NCI-H2171 (cell line): ENCODE measurements at places on chromosomes 11 and 22.
A peak's percentile ranks its signal among the peaks of the same experiment; 100 is the strongest.

DNA sequence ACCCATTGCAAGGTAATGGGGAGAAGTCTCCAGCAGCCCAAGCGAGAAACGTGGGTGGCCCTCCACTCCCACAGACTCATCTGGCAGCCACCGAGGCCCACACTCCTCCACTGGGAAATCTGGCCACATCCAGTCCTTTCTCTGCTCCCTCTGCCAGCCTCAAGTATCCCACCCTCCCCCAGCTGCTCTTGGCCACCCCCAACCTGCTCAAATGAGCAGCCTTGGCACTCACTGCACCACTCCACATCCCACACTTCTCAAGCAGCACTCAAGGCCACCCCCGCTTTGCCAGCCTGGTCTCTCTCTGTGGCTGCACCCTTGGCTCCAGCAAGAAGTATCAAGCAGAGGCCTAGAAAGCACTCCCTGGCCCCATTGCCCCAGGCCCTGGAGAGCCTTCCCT lies 28.2 kb downstream of the SLC22A12 start:
- no peak for DNase-seq

GRCh38 chr11:64580412-64580811 lies 10.6 kb upstream of the SLC22A12 start:
- DNase-seq = no peak

DNA sequence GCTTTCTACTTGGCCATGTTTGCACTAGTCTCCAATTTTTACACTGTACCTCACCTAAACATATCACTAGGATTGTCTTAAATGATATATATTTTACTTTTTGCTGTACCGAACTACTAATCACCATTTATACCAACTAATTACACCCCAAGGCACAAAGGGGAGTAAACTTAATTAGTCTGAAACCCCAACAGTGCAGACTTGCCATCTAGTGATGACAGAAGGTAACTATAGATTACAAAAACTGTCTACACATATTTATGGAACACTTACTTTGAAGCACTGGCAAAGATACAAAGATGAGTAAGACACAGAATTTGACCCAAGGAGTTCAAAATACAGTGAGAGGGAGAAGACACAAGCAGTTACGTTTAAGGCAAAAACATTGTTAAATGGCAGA lies 139.7 kb downstream of the CNTN5 start:
- no peak for DNase-seq

DNA sequence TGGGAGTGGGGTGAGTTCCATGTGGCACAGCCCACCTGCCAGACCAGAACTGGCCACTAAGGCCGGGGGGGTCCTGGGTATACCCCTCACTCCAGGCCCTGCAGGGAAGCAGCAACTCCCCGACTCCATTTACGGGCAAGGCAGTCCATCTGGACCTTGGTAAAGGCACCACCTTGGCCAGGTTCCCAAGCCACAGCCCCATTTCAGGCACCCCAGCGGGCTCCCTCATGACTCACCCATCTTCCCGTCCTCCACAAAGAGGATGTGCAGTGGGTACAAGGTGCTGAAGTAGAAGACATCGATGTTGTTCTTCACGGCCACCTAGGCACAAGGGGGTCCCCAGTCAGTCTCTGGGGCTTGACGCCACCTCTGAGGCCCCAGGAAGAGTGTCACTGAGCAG lies 15.7 kb upstream of the RASL10A start:
- DNase-seq = no peak

- no peak for DNase-seq
Measured at GRCh38 chr11:29627541-29627940, 389.3 kb downstream of the KCNA4 start.

GRCh38 chr11:130241713-130242112 lies 73.0 kb downstream of the ZBTB44 start:
- no peak for DNase-seq

GRCh38 chr22:35903571-35904335 lies 124.9 kb downstream of the RBFOX2 start:
- DNase-seq = no peak

DNA sequence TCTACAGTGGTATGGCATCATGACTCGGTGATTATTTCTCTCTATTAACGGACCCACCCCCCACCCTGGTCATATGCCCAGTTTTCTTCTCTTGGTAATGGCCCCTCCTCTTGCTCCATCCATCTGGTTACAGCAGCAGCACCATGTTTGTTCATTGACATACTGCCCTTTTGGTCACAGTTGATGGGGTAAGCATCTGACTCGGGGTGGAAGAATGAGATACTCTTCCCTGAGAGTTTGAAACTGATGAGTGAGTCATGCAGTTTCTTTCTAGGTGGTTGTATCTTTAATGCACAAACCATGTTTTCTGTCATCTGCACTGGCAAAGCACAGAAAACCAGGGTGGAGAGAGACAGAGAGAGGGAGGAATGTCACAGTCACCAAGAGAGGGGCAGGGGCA lies 126.0 kb downstream of the SYN3 start:
- DNase-seq = no peak

GRCh38 chr22:29078036-29078868 lies 5.4 kb downstream of the KREMEN1 start:
- DNase-seq = peak; percentile 53

GRCh38 chr11:494761-495536 lies 12.1 kb downstream of the RNH1 start:
- DNase-seq = no peak

- no peak for DNase-seq
Measured at GRCh38 chr22:18962308-18962635, 26.2 kb upstream of the PRODH start.

GRCh38 chr22:35411102-35411501 lies 11.2 kb downstream of the MCM5 start:
- DNase-seq = no peak

DNA sequence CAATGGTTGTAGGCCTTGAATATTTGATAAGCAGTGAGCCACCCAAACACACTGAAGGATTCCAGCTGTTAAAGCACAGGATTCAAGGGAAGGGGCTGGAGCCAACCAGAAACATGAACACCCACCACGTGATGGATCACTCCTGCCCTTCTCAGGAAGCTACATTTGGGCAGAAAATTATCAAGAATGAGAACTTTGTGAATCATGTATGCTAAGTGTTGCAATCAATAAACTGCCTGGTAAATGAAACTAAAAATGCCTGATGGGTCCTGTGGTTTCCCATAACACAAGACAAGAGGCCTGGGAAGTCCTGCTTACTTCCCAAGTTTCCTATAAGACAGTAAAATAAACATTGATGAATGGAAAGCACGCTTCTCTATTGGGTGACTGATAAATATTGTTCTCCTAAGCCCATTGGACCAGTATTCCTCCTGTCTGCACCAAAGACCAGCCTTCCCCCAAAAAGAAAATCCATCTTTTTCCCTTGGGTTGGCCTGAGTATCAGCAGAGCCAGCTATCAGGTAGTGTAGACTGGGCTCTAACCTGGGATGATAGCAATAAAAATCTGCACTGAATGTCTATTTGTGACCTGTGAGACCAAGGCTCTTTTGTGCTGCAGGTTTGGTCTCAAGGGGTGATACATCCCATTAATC lies 98.4 kb downstream of the CCDC83 start:
- no peak for DNase-seq

DNA sequence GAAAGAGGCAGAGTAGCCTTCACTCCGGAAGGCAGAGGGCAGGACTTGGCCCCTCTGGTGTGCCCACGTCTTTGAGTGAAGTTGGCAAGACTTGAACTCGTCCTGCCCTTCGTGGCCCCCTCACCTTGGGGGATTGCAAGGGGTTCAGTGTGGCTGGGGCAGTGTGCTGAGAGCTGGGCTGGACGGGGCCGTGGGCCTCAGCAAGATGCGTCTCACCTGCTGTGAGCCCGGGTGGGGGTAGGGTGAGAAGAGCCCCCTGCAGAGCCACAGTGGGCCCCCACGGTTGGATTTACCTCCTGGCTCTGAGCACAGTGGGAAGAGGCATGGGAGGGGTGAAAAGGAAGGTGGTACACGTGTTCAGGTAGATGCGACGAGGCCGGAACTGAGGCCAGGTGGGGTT lies 81.4 kb upstream of the ATXN10 start:
- no peak for DNase-seq

- no peak for DNase-seq
Measured at GRCh38 chr11:35458846-35459245, 39.5 kb upstream of the SLC1A2 start.

DNA sequence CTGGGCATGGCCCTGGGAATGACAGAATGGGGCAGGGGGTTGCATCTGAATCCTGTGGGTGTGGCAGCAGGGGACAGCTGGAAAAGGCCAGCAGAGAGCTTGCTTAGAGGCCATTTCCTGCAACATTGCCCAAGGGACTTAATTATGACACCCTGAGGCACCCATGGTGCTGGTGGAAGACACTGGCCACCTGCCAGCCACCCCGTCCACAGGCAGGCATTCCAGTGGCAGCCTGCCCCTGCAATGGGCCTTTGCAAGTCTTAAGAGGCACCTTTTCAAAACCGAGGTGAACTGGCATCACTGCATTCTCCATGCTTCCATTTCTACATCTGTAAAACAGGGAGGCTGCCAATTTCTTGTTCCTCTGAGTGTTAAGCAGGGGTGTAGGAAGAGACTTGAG lies 21.6 kb upstream of the SUSD2 start:
- no peak for DNase-seq

DNA sequence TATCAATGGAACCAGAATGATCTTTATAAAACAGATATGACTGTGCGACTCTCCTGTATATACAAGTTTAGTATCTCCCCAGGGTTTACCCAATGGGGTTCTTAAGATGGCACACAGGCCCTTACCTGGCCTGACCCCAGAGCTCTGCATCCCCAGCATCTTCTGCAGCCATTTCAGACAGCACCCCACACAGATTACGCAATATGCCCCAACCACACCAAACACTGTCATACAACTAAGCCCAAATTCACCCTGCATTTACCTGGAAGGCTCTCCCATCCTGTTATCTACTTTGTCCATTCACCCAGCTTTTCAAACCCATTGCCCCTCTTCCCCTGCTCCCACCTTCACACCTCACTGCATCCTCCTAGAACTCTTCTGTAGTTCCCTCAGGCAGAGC lies 182.5 kb upstream of the API5 start:
- DNase-seq = no peak

DNA sequence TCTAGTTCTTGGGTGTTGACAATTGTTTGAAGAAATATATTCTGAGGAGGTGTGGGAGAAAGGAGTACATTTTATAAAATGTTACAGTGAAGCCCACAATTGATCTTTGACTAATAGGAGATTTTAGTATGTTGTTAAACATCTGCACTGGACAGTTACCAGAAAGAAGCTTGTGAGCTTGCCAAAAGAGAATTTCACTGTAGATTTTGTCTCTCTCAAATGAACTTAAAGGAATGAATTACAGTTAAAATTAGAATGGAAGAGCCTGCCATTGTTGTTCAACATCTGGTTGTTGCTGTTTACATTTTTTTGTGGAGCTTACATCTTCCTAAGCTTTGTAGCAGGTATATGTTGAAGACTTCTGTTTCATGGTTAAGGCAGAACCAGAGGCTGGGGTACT lies 620.5 kb upstream of the CCDC179 start:
- DNase-seq = no peak

DNA sequence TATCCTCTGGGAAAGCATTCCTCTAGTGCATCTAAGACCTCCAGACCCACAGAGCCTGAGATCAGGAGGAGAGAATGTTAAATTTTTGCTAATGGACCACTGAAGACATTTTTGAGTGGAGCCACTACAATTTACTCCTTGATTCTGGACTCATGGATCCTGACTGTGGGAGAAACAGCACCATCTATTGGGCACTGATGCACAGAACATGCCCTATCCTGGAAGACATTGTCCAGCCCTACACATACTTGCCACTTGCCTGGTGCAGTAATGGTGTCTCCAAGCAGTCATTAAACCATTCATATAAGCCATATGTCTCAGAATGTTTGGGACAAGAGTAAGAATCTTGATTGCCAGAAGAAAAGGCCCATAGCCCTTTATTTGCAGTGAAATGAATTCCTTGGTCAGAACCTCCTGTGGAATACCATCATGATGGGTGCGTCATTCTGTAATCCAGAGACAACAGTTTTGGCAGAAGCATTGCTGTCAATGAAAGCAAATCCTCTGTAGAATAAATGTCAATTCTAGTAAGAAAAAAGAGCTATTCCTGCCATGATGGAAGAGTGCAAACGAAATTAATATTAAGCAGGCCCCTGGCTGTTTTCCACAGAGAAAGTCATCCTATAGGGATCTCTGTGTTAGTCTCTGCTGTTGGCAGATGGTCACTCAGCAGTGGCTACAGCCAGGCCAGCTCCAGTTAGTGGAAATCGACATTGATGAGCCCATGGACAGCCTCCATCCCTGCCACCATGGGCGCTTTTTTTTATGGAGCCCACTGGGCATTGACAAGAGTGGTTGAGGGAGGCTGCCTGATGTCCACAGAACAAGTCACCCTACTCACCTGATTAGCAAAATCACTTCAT lies 43.5 kb downstream of the GGTLC2 start:
- peak; percentile 17 for DNase-seq

DNA sequence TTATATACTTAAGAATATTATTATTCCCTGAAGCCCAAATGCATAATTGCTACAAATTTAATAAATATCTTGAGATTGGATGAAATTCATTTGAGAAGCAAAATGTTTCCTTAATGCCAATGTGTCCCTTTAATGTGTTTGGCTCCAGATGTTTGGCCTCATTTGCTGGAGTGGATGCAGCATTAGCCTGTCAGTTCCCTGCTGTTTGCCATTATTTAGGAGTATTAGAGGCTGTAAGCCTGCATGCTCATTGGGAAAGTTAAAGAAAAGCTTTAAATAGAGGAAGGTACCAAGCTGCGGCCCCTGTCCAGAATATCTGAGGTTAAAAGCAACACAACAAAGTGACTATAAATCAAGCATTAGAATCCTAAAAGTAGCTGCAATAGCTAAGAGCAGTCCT lies 54.8 kb upstream of the PITPNB start:
- no peak for DNase-seq

- no peak for DNase-seq
Measured at GRCh38 chr11:120974965-120975364, 48.9 kb upstream of the TBCEL start.

GRCh38 chr11:46896719-46897406 lies 21.5 kb downstream of the LRP4 start:
- no peak for DNase-seq

GRCh38 chr11:44601471-44602370 lies 36.3 kb downstream of the CD82 start:
- DNase-seq = no peak

DNA sequence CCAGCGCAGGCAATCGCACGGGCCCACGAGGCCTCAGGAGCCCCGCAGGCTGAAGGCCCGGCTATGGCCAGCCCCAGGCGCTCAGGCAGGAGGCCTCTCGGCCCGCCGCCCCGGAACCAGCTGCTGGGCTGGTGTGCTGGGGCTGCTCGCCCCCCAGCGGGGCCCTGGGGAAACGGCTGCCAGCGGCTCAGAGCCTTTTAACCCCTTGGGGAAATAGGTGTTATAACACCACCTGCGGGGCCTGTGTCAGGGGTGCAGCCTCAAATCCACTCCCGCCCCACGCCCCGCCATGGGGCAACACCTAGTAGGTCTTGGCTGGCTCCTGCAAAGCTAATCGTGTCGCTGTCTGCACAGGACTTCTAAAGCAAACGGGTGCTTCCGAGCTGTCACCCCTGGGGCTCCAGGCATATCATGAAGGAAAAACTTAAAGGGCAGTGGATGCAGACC lies 237.4 kb downstream of the TTC28 start:
- no peak for DNase-seq

GRCh38 chr11:20156876-20157613 lies 3.2 kb downstream of the DBX1 start:
- no peak for DNase-seq

GRCh38 chr11:44030996-44031395 lies 16.8 kb upstream of the ACCSL start:
- DNase-seq = no peak
